ENCODE measurements at places on chromosomes 6 and 20.
A peak's percentile ranks its signal among the peaks of the same experiment; 100 is the strongest.

GRCh38 chr6:35018746-35019145 is 122.4 kb downstream of the TCP11 start:
- DNase-seq, result no peak

DNA sequence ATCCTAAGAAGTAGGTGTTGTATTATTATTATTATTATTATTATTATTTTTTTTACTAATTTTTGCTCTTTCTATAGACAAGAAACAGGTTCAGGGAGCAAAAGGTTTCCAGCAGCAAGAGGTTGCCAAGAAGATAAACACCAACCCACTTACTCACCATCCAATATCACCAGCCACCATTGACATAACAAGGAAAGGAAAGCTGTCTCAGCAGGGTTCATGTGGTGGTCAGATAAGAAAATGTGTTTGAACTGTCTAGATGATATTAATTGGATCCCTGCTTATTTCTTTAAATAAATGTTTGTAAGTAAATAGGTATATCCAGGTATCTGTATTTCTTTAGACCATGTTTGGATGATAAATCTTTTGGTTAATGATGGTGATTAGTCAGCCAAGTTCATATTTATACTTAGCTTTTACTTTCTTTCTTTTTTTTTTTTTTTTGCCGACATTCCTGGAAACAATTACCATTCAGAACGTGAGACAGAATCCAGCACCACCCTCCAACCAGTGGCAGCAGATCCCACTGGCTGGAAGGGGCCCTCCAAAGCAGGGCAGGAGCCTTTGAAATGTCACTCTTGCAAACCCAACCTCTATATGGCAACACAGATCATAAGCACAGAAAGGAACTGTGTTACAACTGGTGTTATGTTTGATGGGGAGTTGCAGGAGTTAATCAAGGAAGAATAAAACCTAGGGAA is 139.2 kb upstream of the ECI2 start:
- no peak for DNase-seq

- DNase-seq, result peak; percentile 33
These were observed at the start of gene MRAP2 for GRCh38 chr6:84033523-84034451. Gene MRAP2 (plus strand): TSS chr6:84033772. CDS start chr6:84055319, 21,547 bp downstream.

DNA sequence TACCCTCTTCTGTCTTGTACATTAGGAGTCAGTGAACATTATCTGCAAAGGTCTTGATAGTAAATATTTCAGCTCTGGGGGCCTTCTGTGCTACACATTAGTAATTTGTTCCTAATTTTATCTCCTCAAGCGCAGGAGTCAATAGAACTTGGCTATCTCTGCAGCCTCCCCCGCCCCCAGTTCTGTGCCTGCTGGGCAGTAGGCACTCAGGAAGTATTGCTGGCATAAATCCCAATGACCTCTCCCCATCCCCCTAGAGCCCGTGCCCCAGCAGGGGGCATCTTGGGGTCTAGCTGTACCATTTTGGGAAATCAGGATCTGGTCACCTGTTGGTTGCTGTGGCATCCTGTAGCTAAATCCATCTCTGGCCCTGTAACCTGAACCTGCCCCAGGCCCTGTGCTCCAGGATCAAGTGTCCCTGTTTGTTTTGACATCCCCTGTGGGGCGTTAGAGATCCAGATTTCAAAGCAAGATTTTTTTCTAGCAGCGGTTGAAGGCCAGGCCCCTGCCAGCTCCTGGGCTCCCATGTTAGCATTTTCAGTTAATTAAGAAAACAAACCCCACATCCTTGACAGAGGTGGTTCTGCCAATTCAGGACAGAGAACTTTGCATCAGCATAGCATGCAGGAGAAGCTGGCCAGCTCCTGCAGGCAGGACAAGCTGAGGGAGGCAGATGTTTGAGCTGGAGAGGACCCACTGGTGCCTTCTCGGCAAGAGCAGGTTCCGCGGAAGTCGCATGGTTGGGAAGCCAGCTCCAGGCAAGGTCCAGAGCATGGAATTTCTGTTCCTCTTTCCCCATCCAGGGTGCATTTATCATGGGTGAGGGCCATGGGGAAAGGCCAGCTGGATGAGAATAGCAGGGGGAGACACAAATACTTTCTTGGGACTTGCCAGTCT is 32.1 kb downstream of the DAAM2 start:
- no peak for DNase-seq

GRCh38 chr6:72677740-72678139 is 55.9 kb downstream of the KCNQ5 start:
- no peak for DNase-seq

DNA sequence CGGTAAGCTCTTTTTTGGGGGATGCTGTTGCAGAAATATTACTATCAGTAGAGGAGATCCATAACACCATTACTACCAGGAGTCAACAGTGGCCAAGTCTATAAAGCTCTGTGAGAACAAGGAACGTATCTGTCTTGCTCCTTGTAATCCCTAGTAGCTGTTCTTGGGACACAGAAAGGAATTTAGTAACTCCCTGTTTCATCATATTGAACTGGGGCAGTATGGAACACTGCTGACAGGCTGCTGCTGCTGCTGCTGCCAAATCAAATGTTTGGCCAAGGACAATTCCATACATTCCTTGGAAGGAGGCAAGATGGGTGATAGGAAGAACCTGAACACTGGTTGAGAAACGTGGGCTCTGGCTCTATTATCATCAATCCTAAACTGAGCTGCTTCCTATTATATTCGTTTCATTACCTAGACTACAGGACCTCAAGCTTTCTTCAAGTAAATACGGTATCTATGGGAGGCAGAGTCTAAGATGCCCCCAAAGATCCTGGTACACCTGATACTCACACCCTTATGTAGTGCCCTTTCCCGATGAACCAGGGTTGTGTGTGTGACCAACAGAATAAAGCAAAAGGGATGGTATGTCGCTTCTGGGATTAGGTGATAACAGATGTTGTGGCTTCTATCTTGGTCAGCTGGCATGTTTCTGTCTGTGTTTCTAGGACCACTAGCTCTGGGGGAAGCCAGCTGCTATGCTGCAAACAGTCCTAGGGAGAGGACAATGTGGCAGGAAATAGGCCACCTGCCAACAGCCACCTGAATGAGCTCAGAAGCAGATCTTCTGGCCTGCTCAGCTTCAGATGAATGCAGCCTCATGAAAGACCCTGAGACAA is 39.5 kb downstream of the ELOVL5 start:
- DNase-seq, result peak; percentile 68

- no peak for DNase-seq
These were observed 44.3 kb downstream of the CTCFL start for GRCh38 chr20:57480444-57481160.

DNA sequence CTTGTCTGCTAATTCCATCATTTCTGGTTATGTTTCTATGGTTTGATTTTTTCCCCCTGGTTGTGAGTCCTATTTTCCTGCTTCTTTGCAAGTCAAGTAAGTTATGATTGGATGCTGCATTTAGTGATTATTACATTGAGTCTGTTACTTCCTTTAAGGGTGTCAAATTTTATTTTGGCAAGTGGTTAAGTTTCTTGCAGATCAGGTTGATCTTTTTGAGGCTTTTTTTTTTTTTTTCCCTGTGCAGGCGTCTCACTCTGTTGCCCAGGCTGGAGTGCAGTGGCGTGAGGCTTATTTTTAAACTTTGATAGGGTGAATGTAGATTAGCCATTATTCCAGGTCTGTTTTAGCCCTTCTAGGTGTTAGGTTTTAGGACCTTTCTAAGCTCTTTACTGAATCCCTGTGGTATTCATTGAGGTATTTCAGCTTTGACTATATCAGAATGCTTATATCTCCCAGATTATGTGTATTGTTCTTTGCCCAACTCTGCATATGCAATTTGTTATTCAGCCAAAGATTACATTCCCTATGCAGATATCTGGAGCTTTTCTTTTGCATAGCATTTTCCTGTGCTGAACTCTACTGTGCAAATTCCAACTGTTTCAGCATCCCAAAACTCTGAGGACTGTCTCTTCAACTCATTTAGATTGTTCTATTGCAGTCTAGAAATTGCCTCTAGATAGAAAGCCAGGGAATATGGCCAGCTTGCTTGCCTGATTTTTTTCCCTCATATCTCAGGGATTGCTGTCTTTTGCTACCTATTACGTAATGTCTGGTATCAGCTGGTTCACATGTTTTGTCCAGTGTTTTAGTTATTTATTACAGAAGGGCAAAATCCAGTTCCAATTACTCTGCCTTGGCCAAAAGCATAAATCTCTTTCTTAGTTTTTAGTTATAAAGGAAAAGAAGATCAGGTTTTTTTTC is 113.3 kb downstream of the AFG1L start:
- no peak for DNase-seq

DNA sequence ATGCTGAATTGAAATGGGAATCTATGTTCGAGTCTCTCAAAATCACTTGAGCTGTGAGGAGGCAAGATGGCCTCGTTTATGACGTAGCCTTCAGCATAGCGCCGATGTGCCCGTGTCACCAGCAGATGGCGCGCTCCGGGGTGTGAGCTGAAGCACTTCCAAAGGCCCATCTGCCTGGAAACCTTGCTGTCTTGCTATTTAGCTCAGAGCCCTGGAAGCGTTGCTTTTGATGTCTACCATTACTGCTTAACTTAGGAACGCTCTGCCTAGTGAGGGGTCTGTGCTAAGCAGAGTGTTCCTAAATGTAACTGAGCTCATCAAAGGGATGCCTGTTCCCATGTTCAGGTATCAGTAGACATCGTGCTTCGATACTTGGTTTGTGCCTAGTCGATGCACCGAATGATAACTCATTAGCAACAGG is 67.7 kb downstream of the SYCP2L start:
- peak; percentile 22 for DNase-seq

- no peak for DNase-seq
These were observed 45.3 kb upstream of the TINAG start for GRCh38 chr6:54262971-54263370.

DNA sequence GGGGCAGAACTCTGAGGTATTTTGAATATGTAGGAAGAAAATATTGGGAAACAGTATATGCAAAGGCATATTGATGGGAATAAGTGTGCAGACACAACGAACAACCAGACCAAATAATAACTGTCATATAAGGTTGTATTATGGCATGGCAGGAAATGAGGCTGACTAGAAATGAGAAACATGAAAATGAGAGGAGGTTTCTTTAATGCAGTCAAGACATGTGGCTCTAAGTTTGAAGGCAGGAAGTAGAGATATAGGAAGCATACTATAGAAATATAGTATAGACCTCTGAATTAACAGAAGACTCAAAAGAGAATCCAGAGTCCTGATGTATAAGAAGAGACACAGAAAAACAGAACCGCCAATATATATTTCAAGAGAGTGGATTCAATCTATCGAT is 459.7 kb upstream of the PTCHD4 start:
- no peak for DNase-seq

GRCh38 chr6:155195903-155196302 is 67.9 kb upstream of the CLDN20 start:
- DNase-seq, result no peak

GRCh38 chr6:83071023-83071422 is 3.6 kb downstream of the DOP1A start:
- no peak for DNase-seq

DNA sequence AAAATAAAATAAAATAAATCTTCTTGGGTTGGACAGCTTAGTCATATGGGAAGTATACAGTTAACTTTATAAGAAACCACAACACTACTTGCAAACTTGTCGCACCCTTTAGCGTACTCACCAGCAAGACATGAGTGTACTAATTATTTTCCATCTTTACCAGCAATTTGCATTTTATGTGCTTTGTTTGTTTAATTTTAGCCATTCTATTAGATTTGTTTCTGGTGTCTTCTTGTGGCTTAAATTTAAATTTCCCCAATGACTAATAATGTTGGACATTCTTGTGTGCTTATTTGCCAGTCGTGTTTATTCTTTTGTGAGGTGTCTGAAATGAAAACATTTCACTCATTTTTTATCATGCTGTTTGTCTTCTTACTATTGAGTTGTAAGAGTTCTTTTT is 1172.2 kb upstream of the CITED2 start:
- DNase-seq, result no peak

DNA sequence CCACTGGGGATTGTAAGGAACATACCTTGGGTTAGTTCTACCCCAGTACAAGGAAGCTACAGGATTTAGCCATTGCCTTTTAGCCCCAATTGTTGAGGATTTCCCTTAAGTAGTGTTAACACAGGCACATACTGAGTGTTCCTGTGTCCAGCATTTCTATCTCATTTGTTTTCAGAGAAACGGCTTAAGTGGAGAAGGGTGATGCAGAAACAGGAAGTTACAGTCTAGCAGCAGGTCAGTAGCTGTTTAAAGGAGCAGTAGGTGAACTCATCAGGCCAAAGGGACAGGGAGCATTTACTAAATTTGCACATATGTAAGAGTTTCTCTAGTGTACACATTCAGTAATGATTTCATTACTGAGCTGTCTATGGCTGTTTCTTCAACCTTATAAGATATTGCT is 644.2 kb upstream of the GJE1 start:
- DNase-seq, result no peak

DNA sequence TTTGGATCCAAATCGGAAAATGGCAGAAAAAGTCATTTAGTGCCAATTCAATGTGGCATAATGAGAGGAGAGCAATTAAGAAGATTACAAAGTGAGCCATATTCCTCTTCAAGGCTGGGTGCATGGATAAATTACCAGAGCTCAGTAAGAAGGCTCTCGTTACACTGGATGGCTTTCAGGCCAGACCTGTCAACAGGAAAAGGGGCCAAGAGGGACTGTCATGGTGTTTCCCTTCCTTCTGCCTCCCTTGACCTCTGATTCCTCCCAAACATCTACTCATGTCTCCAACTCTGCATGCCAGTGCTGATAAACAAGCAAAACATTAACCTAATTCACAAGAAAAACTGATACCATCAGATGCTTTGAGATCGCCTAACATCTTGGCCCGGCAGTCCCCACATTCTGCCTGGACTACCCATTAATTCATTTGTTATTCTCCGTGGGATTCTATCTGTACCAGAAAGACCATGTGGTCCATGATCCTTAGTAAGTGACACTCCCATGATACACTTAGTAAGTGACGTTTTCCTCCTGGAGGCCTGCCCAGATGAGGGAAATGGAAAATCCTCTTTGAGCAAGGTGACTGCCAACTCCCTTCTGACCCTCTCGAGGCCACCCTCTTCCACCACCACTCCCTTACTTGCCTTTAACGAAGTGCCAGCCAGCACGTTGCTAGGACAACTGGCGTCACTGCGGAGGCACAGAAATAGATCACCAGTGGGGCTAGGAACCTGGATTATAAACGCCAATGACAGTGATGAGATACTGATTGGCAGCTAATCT is 239.2 kb downstream of the GMPR start:
- no peak for DNase-seq

- no peak for DNase-seq
These were observed 19.0 kb downstream of the SMAP1 start for GRCh38 chr6:70686548-70687133.

DNA sequence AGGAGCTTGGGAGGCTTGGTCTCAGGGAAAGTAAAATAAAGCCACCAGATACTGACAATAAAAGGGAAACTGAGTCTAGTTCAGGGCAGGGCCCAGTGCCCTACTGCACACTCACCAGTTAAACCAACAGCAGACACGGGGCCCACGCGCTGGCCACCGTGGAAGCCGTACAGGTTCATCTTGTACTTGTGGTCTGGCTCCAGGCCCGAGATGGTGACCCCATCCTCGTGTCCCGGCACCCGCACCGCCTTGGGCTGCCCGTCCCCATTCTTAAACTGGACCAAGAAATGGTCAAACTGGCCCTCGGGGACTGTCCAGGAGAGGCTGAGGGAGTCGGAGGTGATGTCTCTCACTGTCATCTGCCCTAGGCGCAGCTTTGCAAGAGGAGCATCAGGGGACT is 26.5 kb downstream of the CYP21A2 start:
- DNase-seq, result no peak

- peak; percentile 84 for DNase-seq
These were observed at the start of gene CRIP3 for GRCh38 chr6:43308101-43308989. Gene CRIP3 (minus strand): TSS chr6:43308826. CDS start chr6:43308792, 34 bp downstream.

- DNase-seq, result no peak
These were observed 544 bp downstream of the SMIM29 start for GRCh38 chr6:34248198-34248726.

All from NCI-H1092 (cell line).